Stimulated activated CD4-positive, alpha-beta T cell treated with anti-CD3 and anti-CD28 coated beads, Interleukin-15, amount 100 ng/mL, for 1 hour (primary cell): ENCODE measurements at places on chromosomes 2 and 18.
A peak's percentile ranks its signal among the peaks of the same experiment; 100 is the strongest.

DNA sequence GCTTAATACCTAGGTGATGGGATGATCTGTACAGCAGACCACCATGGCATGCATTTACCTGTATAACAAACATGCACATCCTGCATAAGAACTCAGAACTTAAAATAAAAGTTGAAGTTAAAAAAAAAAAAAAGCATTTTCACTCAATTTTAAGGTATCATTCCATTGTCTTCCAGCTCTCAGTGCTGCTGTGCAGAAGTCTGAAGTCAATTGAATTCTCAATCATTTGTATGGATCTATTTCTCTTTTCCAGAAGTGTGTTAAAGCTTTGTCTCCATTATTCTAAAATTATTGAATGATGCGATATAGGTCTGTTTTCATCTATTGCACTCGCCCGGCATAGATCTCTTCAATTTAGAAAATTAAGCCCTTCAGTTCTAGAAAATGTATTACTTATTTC lies 202.5 kb upstream of the EPAS1 start:
- DNase-seq = no peak

GRCh38 chr2:170578606-170579005 lies 136.5 kb upstream of the SP5 start:
- no peak for DNase-seq

DNA sequence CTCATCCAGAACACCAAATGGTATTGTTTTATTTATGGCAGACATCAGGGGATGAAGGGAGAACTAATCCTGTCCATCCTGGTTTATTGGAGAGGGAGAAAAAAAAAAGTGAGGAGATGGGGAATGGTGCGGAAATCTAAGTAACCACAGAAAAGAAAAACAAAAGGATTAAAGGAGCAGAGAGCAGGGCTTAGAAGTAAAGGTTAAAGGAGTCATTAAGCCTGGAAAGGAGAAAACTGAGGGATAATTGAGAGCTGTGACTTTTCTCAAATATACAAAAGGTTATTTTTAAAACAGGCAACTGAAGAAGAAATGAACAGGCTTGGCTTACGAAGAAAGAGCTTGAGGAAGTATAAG lies 127.2 kb upstream of the PPP1CB start:
- DNase-seq = no peak

- DNase-seq = no peak
Measured at GRCh38 chr2:240506406-240507059, 51.3 kb downstream of the ANKMY1 start.

GRCh38 chr18:47754311-47755101 lies 176.0 kb downstream of the SMAD2 start:
- DNase-seq = peak; percentile 25

- no peak for DNase-seq
Measured at GRCh38 chr2:219723311-219723710, 95.9 kb downstream of the SLC4A3 start.

DNA sequence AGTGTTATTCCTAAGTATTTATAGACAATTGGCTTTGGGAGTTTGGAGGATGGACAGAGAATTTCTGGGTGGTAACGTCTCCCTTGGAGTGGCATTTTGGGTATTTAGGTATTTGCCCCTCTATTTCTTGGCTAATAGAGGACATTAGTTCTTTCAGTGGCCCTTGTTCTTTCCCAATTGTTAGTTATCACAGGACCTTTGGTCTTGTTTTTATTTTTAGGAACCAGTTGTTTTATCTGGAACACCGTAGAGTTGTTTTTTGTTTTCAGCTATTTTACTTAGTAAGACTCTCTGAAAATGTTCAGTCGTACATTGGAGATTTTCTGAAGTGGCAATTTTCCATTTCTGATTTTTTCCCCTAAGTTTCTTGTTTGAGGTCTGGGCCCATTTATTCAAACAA lies 40.5 kb upstream of the TNFRSF11A start:
- DNase-seq = no peak

GRCh38 chr2:8479298-8479697 lies 202.6 kb upstream of the ID2 start:
- no peak for DNase-seq

DNA sequence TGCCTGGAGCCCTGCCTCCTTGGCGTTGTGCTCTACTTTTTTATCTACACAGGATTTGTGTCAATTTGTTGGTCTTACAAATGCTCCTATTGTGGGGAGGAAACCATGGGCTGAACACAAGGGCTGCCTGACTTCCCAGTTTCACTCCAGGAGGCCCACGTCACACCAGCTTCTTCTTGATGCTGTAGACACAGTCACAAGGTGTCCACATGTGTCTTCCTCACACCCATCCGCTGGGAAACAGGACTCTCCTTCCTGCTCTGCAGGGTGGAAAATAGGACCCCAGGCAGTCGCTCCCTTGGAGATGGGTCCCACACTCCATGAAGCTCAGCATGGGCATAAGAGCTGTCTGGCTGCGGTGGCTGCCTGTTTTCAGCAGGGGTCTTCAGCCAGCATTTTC lies 468.2 kb downstream of the EPHA4 start:
- no peak for DNase-seq

- DNase-seq = peak; percentile 67
Measured at GRCh38 chr2:20642055-20642971, 8.6 kb downstream of the HS1BP3 start.

- no peak for DNase-seq
Measured at GRCh38 chr2:7740114-7740513, 822.9 kb downstream of the RNF144A start.

GRCh38 chr2:241762321-241762932 lies 14.2 kb upstream of the GAL3ST2 start:
- DNase-seq = no peak

- peak; percentile 31 for DNase-seq
Measured at GRCh38 chr2:127106991-127107621, at the start of gene BIN1. TSS of gene BIN1 (minus strand) at chr2:127107154. CDS start at chr2:127106943, 211 bp downstream.

DNA sequence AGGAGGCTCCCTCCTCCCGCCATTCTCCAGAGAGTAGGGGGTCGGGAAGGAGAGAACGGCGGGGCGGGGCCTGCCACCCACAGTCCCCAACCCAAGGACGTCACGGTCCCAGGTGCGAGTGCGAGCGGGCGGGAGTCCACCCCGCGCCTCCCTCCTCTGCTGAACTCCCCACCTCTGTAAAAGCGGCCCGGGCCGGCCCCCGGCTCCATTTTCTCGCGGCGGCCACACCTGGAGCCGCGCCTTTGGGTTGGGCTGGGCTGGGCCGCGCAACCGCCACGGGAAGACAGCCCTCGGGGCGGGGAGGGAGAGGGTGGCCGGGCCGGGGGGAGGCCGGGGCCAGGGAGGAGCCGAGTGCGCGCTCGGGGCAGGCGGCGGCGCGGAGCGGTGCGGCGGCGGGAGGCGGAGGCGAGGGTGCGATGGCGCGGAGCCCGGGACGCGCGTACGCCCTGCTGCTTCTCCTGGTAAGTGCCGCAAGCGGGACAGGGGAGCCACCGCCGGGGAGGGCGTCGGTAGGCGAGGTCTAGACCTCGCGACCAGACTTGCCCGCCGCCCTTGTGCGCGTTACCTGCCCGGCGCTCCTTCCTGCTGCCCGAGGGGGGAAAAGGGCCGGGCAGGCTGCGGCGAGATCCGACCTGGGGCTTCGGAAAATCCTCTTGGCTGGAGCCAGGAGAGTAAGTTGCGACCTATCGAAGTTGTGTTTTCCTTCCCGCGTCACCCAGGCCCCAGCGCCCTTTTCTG lies at the start of gene DSG2:
Gene DSG2 (plus strand): TSS at position 342 of the 738 bp plus-strand sequence. CDS start 75 bp downstream, at position 417.
- no peak for DNase-seq

DNA sequence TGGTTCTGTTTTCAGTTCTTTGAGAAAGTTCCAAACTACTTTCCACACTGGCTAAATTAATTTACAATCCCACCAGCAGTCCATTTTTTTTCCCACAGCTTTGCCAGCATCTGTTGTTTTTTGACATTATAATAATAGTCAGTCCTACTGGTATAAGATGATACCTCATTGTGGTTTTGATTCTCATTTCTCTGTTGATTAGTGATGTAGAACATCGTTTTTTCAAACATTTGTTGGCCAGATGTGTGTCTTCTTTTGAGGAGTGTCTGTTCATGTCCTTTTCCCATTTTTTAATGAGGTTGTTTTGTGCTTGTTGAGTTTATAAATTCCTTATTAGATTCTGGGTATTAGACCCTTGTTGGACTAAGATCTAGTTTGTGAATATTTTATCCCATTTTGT lies 376.8 kb upstream of the NT5C1B start:
- DNase-seq = no peak

- DNase-seq = no peak
Measured at GRCh38 chr2:71419145-71419544, 34.2 kb upstream of the DYSF start.

DNA sequence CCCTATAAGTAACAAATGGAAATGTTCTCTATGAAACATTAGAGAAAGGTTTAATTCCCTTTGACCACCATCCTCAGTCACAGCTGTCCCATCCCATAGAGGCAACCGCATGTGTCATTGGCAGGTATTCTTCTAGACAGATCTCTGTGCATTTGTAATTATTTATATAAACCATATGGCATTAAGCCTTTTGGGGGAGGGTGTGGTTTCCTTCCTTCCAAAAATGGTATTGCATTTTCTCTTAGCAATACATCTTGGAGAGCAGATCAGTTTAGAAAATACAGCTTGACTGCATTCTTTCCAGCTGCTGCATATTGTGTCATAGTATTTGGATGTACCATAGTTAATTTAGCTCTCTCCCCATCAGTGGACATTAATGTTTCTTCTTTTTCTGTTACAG lies 57.7 kb downstream of the LCLAT1 start:
- DNase-seq = no peak

- no peak for DNase-seq
Measured at GRCh38 chr2:222088561-222088960, 210.2 kb downstream of the PAX3 start.
